ENCODE measurements at places on chromosomes 7 and 10.

DNA sequence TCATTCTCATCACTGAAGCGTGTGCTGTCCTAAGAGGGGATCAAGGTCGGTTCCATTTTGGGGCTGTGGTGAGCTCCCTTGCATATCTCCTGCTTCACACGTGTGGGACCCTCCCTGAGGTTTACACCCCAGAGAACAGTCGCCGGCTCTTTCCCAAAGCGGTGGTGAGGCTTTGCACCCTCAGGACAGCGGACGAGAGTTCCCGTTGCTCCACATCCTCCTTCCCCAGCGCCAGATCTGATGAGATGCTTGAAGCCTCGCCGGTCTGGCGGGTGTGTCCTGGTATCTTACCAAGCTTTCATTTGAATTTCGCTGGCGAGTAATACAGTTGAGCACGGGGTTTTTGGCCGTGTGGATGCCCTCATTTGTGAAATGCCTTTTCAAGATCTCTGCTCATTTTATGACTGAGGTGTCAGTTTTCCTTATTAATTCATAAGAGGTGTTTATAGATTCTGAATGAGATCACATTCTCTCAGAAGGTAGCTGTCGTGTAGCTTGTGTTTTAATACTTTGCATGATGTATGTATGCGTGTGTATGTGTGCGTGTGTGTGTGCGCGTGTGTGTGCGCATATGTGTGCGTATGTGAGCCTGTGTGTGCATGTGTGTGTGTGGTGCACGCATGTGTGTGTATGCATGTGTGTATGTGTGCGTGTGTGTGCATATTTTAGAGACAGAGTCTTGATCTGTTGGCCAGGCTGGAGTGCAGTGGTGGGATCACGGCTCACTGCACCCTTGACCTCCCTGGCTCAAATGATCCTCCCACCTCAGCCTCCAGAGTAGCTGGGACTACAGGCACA lies 30.7 kb downstream of the ELFN1 start:
- DNase-seq: no peak

DNA sequence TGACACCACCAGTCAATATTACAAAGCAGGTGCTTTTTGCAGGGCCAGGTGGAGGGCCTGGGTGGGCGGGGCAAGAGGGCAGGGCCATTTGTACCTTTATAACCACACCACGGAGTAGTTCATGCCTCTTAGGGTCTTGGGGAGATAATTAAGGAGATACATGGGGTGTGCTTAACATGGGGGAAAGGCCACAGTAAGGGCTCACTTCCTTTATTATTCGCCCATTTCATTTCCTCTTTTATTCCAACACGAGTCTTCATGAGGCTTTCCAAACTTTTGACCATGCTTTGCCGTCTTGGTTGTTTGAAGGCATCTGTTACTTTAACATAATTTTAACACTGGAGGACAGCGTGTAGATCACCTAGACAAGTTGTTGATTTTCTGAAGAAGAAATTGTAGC lies 33.3 kb upstream of the LYZL2 start:
- no peak for DNase-seq

- DNase-seq: no peak
Observed at GRCh38 chr7:132049462-132050304, 493.3 kb upstream of the PODXL start.

DNA sequence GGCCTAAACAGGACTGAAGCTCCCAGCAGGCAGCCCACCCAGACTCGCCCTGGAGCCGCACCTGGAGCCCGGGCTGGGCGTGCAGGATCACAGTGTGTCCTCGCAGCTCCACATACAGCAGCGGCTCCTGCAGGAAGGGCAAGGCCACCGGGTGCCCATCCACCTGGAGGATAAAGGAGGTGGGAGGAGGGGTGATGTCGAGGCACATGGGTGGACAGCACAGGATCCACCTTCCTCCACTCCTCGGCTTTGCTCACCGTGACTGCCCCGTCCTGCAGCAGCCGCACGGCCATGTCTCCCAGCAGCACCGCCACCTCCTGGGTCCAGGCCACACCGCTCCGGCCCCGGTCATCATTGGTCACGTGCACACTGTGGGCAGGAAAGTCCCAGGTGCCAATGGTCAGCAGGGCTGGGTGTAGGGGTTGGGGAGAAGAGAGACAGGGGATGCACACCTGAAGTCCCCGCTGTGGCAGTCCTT lies 16.8 kb downstream of the ATP6V1F start:
- DNase-seq: no peak

DNA sequence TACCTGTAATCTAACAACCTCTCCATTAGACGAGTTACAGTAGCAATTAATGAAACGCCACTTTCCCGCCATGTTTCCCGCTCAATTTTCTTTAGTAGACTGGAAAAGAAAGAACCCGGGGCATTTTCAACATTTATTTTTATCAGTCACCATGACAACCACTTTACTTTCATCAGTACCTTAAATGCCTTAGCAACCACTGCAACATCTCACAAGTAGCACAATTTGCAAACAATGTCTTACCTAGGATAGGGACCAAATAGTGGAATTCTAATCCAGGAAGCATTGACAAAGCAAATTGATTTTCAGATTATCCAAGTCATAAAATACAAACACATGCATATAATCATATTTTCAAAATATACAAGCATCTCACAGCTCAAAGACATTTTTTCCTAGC lies 221.6 kb upstream of the IMMP2L start:
- DNase-seq: no peak

DNA sequence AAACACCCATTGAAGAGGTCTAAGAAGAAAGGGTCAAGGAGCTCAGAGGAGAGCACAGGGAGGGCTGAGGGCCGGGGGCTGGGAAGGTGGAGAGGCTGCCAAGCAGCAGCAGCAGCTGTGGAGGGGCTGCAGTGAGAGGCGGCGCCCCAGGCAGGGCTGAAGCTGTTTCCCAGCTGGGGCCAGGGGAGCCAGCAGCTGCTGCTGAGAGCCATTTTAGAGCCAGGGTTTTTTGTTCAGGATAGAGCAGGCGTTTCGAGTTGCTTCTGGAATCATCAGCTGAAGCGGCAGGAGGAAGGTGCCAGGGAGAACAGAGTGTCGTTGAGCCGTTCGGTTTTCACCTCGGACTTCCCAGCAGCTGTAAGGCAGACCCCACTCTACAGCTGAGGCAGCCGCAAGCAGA lies 62.7 kb downstream of the LANCL2 start:
- DNase-seq: no peak

- no peak for DNase-seq
Observed at GRCh38 chr7:136000288-136000913, 23.2 kb upstream of the MTPN start.

DNA sequence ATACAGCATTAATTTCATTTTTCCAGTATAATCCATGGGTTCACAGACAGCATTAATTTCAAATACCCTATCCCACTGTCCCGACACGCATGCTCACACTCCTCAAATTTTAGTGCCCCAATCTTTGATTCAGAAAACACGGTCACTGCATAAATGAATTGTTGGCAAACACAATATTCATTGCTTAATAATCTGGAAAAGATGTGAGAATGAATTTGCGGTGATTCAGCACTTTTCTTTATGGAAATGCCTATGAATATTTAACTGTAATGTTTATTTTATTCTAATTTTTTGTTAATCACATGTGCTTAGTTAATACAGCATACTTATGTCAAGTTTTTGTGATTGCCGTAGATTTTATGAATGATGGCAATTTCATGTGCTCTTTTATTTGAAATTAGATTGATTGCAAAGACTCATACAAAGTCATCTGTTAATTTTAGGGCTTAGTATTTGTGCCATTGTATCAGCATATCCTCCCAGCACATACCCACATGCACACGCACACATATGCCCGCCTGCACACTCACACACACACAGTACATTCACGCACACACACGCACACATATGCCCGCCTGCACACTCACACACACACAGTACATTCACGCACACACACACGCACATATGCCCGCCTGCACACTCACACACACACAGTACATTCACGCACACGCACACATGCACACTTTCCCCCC lies 35.1 kb downstream of the MACROH2A2 start:
- no peak for DNase-seq

- no peak for DNase-seq
Observed at GRCh38 chr10:44908936-44909630, 2.1 kb upstream of the TMEM72 start.

- no peak for DNase-seq
Observed at GRCh38 chr10:121526801-121527221, 71.4 kb downstream of the FGFR2 start.

DNA sequence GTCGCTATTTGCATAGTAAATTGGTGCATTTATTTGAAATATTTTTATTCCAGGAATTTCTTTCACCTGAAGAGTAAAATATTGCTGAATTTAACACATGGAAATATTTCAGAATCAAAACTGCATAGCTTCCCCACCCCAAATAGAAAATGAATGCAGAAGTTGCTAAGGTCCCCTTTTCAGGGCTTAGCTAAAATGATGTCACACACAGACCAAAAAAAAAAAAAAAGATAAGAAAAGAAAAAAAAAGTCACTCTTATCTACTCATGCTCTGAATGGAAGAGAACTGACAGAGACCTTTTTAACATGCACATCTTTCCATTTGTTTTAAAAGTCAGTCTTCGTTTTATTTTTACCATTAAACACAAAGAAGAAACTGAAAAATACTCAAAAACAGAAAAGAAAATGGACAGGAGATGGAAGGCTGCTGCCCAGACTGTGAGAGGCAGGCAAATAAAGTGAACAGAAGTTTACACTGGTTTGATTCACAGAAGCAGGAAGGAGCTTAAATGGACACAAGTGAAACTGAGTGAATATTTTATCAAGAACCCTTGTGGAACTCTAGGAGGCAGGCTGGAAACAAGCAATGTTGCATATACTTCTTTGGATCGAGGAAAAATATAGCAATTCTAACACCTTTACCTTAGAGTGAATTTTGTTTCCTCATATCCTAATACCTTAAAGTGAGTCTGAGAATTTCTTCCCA lies 32.0 kb downstream of the PSMC2 start:
- no peak for DNase-seq

- DNase-seq: no peak
Observed at GRCh38 chr10:119597405-119598186, 832 bp upstream of the TIAL1 start.

GRCh38 chr7:2761801-2762497 lies 73.9 kb downstream of the AMZ1 start:
- no peak for DNase-seq

GRCh38 chr10:65194555-65194954 lies 1673.4 kb downstream of the REEP3 start:
- no peak for DNase-seq

DNA sequence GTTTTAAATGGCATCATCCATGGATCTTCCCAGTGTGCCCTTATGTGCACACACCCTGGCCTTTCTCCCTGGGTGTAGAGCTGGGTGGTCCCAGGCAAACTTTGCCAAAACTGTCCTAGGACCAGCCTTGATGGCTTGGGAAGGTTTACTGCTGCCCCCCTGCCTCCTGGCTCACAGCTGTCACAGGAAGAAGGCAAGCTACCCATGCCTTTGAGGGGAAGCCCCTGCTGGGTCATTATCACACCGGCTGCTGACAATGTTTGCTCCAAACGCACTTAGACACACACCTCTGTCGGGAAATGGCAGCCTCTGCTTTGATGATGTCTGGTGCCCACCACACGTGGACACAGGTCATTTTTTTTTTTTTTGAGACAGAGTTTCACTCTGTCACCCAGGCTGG lies 25.2 kb upstream of the FIGNL1 start:
- DNase-seq: no peak

DNA sequence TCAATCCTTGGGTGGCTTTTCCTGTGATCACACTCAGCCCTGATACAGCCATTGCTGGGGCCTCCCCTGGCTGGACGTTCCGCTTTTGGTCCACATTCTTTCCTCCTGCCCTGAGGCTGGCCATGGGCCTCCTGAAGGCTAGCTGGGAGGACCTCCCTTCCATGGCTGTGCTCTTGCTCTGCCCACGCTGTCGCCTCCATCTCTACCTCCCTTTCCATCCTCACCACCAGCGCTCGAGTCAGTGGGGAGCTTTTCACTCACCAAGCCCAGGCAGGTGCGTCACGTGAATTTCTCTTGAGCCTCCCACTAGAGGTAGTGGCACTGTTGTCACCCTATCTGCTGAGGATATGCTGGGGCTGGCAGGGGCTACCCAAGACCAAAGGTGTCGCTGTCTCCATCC lies 85.9 kb downstream of the BMS1 start:
- no peak for DNase-seq

GRCh38 chr7:108459922-108460551 lies 3.8 kb upstream of the NRCAM start:
- DNase-seq: no peak

All from activated CD4-positive, CD25-positive, alpha-beta regulatory T cell treated with anti-CD3 and anti-CD28 coated beads, Interleukin-2, amount 50 U/mL, for 16 hours (primary cell).